ENCODE measurements at places on chromosomes 2 and 18.

- DNase-seq = no peak
These were observed 46.1 kb downstream of the NCKAP5 start for GRCh38 chr2:133522204-133522603.

DNA sequence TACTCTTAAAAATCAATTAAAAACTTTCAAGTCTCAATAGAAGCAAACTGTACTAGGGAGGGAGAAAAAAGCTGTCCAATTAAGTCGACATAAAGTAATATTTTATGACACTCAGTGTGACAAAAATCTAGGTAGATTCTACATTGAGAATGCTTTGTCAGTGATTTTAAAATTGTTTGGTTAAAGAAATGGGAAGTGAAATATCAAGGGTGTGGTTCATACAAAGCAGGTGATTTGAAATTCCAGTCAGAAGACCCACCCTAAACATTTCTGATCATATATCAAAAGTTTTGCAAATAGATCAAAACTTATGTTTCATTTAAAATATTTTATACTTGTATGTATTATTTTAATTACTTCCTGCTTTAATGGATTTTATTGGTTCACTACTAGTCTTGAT, 338.9 kb upstream of the DCC start:
- no peak for DNase-seq

DNA sequence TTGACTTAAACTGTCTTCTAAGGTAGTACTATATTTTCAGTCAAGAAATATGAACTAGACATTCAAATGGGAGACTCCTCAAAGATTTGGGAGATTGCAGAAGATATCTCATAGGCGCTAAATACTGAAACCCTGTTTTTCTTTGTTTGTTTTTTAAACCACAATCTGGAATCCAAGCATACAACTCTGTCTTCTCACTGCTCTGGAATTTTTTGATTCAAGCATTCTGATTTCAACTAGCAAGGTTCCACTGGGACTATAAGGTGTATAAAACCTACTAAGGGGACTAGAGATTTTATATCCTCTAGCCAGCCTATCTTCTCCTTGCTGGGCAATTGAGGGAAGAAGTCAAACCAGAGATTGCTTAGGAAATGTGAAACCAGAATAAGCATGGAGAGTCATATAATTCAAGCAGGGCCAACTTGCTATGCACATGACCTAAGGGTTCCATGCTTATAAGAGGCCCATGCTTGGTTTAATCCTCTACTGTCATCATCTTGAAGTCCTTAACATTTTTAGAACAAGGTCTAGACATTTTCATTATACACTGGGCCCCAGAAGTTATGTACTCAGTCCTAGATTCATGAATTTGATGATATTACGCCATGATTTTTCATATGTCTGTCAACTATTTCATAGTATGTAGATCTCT, 405.5 kb downstream of the PARD3B start:
- no peak for DNase-seq

GRCh38 chr18:65380986-65381385, 369.8 kb upstream of the CDH7 start:
- no peak for DNase-seq

DNA sequence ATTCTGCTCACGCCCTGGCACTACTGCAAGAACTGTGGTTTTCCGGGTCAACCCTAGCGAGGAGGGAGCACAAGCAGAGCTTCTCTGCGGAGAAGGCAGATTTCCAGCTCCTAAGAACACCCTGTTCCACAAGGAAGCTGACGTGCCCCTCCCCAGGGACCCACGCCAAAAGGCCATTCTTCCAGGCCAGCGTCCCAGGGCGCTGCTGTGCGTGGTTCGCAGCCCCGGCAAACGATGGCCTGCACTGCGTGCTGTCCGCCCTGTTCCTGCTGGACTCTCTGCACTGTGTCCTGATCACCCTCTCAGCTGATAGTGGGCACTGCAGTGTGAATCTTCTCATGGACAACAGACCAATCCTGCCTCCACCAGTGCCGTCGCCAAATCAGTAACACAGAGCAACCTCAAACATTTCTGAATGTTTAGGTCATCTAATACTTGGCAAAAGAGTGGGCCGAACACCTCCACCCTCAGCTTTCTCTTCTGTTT, 49.1 kb downstream of the ADI1 start:
- peak; percentile 76 for DNase-seq

DNA sequence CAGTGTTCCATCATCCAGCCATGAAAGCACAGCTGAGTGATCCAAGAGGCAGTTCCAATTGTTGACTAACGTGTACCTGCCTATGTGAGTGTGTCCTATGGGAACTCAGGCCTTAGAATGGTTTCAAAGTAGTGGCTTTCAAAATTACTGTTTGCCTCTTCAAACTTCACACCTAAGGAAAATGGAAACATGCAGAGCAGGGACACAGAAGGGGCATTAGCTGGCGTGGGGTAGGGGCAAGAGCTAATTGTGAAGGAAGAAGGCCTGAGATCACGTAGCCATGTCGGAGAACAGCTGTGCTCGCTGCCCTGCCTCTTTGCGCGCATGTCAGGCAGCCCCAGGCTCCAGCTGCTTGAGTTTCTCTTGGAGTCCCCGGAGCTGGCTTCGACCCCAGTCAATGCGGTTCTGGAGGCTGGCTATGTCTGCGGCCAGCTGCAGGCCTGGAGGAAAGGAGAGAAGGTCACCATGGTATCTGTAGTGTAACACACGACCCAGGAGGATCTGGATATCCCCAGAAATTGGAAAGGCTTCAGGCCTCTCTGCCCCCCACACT, 3.8 kb upstream of the IMP4 start:
- DNase-seq = no peak

DNA sequence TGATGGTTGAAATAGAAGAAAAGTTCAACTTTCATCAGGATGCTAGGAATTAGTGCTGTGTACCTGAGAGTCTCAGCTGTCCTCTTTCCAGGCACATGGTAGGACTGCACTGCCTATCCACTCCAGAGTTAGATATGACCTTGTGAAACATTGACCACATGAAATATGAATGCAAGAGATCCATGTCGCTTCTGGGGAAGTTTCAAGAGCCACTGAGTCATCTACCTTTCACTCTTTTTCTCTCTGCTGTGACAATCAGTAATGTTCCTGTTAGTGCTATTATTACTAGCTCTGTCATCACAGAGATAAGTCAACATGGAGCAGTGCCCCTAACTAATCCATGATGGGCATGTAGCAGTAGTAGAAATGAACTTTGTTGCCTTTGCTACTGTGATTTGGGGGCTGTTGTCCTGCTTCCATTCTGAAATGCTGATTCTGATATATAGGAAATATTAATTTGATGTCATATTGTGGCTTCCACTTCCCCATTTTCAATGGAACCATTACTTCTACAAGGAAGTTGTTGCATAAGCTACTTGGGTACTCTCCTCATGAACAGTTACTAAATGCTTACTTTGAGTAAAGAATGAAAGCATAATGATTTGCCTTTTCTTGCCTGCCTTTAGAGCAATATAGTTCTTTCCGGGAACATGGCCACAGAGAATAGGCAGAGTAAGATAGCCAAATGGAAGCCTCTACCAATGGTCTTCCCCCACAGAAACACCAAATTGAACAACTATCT, 192.8 kb upstream of the ZNF521 start:
- DNase-seq = no peak

GRCh38 chr2:168874368-168875054, 15.7 kb downstream of the SPC25 start:
- no peak for DNase-seq

DNA sequence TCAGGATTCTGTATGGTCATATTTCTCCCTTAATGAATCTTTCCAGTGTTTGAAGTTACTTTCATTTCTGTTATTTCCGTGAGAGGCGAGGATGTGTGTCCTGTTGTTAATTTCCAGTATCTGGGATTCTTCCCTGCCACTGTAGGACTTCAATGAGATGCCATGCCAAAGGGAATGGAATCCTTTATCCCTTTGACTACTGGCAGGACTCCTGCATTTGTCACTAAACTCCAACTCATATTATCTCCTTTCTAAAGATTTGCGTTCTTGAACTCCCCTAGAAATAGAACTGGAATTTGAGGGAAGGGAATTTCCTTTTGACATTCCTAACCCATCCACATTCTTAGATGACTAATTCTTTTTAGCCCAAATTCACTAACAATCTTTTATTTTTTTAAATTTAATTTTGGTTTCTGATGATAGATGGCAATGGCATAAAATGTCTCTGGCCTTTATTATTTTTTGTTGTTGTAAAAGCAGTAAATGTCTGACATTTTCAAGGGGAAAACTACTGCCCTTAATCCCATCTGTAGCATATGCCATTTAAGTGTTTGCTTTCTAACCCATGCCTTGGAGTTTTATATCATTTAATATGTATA, 87.8 kb upstream of the EML6 start:
- DNase-seq = no peak

GRCh38 chr18:54942569-54942968, 16.7 kb downstream of the CCDC68 start:
- DNase-seq = no peak

DNA sequence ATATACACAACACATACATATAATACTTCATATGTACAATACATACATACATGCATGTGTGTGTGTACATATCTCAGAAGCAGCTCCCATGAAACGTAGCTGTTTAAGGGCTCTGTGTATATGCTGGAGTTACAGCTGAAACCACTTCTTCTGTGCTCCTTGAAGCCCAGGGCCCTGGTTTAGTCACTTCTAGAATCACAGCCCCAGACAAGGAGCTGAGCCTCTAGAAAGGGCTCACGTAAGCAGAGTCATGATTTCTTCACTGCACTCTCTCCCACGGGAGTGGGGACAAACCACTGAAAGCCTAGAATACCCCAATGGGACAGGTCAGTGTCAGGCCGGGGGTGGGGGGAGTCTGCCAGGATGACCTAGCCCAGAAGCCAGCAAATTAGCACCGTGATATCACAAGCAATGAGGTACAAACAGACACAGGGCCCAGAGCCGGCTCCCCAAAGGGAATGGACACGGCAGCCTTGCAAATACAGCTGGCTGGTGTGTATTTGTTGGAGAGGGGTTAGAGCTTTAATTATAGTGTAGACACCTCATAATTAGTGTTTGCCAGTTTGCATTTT, 90.3 kb downstream of the C1QL2 start:
- no peak for DNase-seq

DNA sequence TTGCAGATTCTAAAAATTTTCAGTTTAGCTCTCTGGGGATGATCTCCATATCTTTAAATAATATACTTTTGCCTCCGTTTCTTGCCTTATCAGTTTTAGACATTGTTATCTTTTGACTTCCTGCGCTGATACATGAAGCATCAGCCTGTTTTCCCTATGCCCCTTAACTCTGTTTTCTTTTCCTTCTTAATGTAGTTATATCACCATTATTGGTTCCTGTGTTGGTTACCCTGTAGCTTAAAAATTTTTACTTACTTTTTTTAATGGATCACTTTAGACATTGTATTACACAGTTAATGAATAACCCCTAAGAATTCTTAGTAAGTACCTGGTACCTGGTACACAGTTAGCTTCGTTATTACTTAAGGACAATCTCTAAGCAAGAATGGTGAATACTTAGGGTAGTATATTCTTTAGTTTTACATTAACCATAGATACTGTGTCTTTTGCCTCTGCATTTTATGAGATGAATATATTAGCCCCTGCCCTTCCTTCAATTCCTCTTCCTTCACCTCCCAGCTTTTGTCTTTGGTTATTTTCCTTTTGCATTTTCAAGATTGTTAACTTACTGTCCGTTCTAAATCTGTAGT, 40.9 kb downstream of the BABAM2 start:
- DNase-seq = no peak

GRCh38 chr2:101012706-101013181, 10.7 kb downstream of the RPL31 start:
- no peak for DNase-seq

- peak; percentile 64 for DNase-seq
These were observed 59.4 kb downstream of the LIMS1 start for GRCh38 chr2:108593547-108594098.

- no peak for DNase-seq
These were observed 61.3 kb downstream of the NCKAP5 start for GRCh38 chr2:133506996-133507395.

GRCh38 chr18:23143016-23143814, 7.9 kb downstream of the CABLES1 start:
- DNase-seq = no peak

DNA sequence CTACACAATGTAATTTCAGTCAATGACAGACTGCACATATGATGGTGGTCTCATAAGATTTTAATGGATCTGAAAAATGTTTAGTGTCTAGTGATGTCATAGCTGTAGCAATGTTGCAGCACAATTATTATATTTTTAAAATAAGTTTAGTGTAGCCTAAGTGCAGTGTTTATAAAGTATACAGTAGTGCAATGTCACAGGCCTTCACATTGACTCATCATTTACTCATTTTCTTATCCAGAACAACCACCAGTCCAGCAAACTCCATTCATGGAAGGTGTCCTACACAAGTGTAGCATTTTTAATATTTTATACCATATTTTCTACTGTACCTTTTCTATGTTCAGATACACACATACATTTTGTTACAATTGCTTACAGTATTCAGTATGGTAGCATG, 663.1 kb downstream of the ERBB4 start:
- no peak for DNase-seq

- no peak for DNase-seq
These were observed 65.9 kb downstream of the PHLPP1 start for GRCh38 chr18:62781262-62781661.

DNA sequence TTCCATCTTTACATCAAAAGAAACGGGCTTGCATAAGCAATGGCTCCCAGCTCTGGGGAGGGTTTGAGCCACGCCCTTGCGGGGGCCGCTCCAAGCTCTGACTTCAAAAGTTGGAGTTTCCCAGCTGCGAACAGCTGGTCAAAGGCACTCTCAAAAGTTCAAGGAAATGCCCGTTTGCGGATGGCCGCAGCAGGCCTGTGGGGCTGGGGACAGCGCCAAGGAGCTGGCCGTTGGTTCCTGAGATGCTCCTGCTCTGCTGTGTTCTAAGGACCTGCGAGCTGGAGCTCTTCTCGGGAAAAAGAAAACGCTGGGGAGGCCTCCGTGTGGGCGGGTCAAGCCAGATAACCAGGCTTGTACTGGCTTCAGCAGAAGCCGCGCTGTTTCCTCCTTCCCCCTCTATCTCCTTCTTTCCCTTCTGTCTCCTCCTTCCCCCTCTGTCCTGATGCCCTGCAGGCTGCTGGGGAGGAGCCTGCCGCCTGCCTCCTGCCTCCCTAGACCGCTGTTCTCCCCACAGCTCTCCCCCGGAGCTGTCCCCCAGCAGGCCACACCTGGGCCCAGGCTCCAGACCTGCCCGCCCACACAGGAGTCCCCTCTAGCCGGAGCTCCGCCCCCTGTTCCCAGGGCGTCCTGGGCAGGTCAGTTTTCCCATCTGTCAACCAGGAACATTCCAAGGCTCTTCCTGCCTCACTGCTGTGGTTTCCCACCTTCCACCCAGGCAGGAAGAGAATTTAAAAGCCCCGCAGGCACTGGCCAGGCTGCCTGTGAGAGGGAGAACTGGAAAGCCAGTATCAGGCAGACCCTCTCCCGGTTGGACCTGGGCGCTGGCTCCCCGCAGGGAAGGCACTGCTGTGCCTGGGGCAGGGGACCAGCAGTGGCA, 14.1 kb downstream of the KLF11 start:
- DNase-seq = no peak

- no peak for DNase-seq
These were observed 860 bp downstream of the CTNNA2 start for GRCh38 chr2:79513711-79514110.

DNA sequence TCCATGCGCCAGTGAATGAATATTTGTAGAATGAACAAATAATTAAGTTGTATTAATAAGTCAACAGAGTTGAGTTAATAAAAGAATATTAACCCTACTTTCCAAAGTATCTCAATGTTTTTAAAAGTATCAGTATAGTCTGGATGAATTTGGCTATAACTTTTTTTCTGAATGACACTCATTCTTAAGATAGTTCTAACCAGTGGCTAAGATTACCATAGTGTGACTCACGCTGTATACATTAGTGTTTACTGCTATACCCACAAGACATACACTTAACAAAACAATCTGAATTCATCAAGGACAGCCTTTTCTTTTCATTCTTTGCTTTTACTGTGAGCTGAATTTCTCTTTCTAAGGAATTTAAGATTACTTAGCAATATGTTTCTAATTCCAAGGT, 77.0 kb upstream of the PDE1A start:
- DNase-seq = no peak
